ENCODE measurements at places on chromosomes 1 and 21. TPM values are rescaled to one million over a fixed set of nuclear protein-coding genes. Genes with fewer than 3 reads are reported as not detected.

- DNase-seq = no peak
Observed at GRCh38 chr1:156259805-156260204, 11.9 kb upstream of the PAQR6 start.

- no peak for DNase-seq
Observed at GRCh38 chr1:85088408-85088784, 40.1 kb upstream of the MCOLN3 start.

DNA sequence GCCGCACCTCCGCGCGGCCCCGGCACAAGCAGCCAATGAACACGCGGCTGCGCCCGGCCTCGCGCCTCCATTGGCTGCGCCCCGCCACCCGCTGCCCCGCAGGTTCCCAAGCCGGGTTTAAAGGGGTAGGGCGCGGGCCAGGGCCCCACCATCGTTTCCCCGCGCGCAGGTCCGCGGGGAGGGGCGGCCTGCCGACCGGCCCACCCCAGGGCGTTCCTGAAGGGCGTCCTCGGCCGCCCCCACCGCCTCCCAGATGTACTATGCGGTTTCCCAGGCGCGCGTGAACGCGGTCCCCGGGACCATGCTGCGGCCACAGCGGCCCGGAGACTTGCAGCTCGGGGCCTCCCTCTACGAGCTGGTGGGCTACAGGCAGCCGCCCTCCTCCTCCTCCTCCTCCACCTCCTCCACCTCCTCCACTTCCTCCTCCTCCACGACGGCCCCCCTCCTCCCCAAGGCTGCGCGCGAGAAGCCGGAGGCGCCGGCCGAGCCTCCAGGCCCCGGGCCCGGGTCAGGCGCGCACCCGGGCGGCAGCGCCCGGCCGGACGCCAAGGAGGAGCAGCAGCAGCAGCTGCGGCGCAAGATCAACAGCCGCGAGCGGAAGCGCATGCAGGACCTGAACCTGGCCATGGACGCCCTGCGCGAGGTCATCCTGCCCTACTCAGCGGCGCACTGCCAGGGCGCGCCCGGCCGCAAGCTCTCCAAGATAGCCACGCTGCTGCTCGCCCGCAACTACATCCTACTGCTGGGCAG, at the start of gene OLIG1:
Gene OLIG1, plus strand, starts transcription at position 148 of the 750 bp plus-strand sequence. Its CDS starts 106 bp downstream, at position 254.
- peak; percentile 68 for DNase-seq

DNA sequence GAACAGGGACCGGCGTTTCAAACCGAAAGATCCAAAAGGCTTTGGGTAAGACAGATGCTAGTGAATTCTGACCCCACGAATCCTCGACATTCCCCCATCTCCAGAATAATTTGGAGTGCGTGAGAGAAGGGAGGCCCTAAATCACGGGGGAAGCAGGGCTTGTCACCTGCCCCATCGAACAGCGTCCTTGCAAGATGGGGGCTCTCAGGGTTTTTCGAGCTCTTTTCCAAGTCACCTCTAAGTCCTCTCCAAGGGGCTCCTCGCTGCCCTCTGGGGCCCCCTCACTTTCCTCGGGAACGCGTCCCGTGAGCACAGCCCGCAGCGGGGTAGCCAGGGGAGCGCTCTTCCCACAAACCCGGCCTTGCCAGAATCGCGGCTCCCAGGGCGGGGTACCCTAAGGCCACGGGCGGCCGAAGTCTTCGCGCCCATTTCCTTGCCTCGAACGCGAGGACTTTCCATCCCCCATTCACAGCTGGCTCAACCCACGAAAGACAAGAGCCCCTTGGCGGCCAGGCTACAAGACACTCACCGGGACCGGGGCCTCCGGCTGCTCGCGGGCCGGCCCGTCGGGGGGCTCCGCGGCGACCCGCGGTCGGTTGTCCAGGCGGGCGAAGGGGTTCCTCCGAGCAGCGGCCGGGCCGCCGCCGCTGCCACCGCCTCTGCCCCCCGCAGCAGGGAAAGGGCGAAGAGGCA, 546 bp downstream of the DONSON start:
- DNase-seq = peak; percentile 46

DNA sequence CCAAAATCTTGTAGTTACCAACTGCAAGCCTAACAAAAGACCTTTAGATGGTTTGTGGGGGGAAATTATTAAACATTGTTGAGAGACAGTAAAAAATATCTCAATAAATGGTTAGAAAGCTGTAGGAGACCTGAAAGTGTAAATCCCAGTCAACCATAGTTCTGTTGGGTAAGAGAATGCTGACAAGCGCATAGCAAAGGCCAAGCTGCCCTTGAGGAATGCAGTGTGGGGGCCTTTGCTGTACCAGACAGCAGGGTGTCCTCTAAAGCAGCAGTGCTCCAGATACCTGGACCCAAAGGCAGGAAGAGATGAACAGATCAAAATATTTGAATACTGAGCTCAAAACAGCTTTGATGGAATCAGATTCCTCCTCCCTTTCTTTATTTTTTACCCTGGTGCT, 54.6 kb downstream of the OBSCN start:
- no peak for DNase-seq

- no peak for DNase-seq
Observed at GRCh38 chr21:15682186-15682895, 47.4 kb upstream of the USP25 start.

DNA sequence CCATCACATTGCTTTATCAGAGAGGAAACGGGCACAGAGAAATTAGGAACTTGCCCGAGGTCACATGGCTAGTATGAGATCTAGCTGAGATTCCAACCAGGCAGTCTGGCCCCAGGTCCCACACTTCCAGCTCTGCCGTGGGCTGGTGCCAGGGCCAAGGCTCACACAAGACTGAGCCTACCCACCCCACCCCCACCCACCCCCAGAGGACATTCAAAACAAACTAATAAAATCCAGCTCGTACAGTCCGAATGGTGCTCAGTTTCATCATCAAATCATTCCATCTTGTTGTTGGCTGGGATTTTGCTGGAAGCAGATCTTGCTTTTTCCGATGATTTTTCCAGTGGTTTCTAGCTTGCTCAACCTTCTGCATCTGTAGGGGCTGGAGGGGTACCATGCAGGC, 27.9 kb downstream of the MATN1 start:
- DNase-seq = no peak

DNA sequence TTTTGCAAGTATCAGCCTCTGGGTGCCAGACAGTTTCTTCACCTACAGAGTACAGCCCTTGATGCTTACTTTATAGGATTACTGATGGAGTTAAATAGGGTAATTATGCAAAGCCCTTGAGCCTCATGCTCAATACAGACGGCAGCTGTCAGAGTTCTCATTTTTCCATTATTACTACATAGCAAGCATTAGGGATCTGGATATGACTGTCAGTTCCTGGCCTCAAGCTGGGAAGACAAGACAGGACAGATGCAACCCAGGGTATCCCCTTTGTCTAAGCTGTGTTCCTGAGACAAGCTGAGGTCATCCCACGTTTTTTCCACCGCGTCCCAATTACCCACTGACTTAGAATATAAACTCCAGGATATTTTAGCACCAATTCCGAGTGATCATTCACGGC, 94.4 kb downstream of the SLC35F3 start:
- DNase-seq = no peak

GRCh38 chr1:212450331-212450881, 17.7 kb downstream of the NENF start:
- DNase-seq = no peak

GRCh38 chr1:110144366-110144765, 5.9 kb upstream of the SLC6A17 start:
- DNase-seq = no peak

DNA sequence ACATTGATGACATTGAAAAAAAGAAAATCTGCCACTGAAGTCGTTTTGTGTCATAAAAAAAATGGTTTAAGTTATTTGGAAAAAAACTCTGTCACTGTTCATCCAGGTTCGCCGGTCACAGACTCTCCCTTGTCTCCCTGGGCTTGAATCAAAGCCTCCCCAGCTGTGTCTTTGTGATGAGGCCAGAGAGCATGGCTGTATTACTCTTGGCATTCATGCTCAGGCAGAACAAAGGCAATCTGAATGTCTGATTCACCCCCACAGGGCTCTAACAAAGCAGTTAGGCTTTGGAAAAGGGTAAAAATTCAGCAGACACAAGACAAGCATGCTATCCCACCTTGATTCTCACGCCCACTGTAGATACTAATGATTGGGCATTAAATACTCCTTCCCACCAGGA, 304.3 kb upstream of the PLD5 start:
- DNase-seq = no peak

DNA sequence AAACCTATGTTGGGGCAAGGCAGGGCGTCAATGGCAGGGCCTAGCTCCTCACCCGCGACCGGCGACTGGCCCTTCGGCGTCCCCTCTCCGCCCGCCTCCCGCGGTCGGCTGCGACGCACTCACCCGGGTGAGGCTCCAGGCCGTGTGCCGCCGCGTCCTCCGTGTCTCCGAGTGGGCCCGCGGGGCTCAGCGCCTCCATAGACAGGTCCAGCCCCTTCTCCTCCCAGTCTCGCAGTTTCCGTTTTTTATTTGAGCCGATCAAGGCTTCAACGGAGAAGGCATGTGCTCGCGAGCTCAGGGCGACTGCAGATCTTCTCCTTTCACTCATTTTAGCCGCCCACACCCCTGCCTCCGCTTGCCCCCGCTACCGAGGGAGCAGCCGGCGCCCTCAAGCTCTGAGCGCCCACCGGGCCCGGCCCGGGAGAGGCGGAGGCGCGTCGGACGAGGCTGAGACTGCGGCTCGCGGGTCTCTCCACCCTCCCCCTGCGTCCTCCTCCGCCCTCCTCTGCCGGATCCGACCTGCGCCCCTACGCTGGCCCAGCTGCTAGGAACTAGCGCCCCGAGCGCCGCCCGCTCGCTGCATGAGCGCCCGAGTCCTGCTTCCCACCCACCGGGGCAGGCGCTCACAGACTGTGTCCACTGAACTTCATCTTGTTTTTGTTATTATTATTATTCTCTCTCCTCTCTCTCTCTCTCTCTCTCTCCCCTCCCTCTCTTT, 516 bp downstream of the TBX15 start:
- no peak for DNase-seq

DNA sequence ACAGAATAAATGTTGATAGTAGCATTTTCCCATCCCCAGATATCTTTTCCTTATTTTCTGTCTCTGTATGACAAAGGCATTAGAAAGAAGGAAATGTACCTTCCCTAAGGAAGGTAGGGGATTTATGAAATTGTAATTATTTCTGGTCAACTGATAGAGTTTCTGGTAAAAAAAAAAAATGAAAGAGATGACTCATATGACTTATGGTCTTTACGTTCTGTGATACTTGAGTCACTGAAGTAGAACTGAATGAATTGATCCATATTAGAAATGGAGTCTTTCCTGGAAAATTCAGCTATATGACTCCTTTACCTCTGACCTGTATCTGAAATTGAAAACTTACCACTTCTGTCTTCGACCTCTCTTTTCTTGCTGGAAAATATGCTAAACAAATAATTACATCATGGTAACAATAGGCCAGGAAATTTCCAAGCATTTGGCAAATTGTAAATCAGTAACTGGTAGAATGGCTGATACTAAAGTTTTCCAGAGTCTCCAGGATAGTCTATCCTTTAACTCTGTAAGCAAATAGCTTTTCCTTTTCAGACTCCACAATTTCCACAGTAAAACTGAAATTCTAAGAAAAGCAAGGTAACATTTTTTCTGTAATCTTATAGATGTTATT, 364.3 kb upstream of the PTBP2 start:
- no peak for DNase-seq

DNA sequence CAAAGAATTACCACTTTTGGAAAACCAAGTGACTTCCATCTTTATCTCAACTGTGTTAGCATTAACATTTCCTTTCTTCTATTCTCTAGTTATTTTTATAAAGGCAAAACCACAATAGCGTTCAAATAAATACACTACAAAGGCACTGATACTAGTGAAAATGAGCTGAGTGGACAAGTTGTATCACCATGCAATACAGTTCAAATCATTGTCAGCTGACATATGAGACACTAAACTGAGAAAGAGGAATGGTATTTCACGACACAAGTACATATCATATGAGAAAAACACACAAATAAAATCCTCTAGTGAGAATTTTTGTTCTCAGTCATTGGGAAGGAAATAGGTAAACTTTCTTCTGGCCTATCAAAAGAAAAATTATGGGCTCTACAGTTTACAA, 26.2 kb downstream of the ENAH start:
- no peak for DNase-seq

- DNase-seq = no peak
Observed at GRCh38 chr1:14939527-14940284, 213.8 kb upstream of the TMEM51 start.

DNA sequence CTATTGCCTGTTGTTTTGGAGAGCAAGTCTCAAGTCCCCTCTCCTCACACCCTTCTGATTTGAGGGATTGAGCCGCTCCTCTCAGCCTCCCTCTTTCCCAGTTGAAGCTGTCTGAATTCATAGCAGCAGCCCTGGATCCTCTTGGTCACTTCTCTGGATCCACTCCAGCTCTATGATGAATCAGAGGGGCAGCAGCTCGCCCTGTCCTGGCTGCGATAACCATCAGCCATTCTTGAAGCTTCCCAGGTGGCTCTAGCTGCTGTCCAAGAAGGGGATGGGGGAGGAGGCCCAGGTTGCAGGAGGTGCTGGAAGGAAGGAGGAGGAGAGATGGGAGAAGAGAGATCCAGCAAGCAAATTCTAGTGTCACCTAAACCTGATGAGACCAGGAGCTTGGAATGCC, 31.3 kb downstream of the WNT4 start:
- no peak for DNase-seq

The NRAS gene
- 53.0 TPM for total RNA-seq

The PRKACB gene
- 25.5 TPM for total RNA-seq

The NIT1 gene
- total RNA-seq = 58.2 TPM
